ENCODE measurements at places on chromosomes 6 and 20.

GRCh38 chr20:61901392-61902220 lies 164.1 kb downstream of the TAF4 start:
- no peak for DNase-seq

DNA sequence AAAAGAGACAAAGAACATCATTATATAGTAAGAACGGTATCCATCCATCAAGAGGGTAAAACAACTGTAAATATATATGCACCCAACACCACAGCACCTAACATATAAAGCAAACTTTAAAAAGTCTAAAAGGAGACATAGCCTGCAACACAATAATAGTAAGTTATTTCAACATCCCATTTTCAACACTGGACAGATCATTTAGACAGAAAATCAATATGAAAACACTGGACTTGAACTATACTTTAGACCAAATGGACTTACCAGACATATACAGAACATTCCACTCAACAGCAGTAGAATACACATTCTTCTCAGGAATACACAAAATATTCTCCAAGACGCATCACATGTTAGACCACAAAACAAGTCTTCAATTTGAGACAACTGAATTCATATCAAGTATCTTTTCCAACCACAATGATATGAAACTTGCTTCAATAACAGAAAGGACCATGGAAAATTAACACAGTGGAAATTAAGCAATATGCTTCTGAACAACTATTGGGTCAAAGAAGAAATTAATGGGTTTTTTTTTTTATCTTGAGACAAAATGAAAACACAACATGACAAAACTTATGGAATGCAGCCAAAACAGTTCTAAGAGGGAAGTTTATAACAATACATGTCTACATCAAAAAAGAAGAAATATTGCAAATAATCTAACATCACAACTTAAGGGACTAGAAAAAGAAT lies 23.9 kb upstream of the ASF1A start:
- DNase-seq = no peak

GRCh38 chr20:51034988-51035656 lies 12.2 kb upstream of the KCNG1 start:
- DNase-seq = no peak

- no peak for DNase-seq
Measured at GRCh38 chr6:34587325-34587724, 31.2 kb upstream of the SPDEF start.

DNA sequence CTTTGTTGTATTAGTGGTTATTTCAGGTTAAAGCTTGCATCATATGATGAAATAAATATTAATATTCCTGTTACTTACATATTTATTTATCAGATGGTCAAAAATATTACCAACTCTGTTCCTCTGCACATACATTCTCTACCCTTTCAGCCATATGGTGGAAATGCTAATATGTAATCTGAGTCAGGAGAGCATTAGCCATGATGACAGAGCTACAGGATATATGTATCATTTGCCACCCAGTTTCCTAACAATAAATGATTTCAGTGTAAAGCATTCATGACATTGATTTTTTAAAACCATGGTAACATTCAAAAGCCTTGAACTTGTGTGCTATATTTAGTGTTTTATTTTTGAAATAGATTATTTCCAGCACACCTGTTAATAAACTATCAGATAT lies 16.6 kb downstream of the POPDC3 start:
- DNase-seq = no peak

GRCh38 chr6:54737247-54737646 lies 109.3 kb upstream of the FAM83B start:
- no peak for DNase-seq

DNA sequence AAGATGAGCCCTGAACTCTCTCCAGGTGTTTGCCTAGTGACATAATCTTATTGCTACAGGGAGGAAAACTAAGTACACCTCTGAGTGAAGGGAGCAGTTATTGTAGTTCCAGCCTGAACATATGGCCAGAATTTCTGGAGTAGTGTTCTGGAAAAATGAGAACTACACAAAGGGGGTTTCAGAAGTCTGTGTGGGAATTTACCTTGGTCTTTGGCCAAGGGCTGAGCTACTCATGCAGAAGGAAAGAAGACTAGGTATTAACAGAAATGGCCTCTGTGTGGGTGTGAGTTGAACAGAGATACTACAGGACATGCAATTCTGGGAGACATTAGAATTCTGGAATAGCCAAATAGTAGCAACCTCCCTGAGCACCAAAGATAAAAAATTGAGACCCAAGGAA lies 1009.7 kb upstream of the GJE1 start:
- no peak for DNase-seq

DNA sequence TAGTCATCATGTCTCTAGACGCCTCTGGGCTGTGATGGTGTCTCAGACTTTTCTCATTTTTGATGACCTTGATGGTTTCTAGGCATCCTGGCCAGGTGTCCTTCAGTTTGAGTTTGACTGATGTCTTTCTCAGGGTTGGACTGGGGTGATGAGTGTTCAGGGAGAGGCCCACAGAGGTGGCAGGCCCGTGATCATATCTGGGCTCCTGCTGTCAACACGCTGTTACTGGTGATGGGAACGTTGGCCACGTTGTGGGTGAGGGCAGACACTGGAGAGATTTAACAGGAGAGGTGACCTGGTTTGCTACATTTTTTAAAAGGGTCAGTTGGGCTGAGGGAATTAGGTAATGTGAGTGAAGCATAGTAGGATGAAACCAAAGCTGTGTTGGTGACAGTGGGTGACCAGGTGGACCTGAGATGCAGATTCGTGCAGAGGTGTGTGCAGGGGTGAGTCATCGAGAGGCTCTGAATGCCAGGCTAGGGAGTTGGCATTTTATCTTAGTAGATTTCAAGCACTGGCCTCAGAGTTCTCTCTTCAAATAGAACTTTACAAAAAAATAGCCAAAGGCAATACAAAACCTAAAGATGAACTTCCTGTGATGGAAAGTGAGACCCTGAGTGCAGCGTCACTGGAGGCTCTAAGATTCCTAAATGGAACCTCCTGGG lies 174.1 kb downstream of the CDH26 start:
- no peak for DNase-seq

- no peak for DNase-seq
Measured at GRCh38 chr6:100774681-100775080, 106.4 kb downstream of the ASCC3 start.

- DNase-seq = no peak
Measured at GRCh38 chr6:22053391-22053997, 243.3 kb downstream of the PRL start.

DNA sequence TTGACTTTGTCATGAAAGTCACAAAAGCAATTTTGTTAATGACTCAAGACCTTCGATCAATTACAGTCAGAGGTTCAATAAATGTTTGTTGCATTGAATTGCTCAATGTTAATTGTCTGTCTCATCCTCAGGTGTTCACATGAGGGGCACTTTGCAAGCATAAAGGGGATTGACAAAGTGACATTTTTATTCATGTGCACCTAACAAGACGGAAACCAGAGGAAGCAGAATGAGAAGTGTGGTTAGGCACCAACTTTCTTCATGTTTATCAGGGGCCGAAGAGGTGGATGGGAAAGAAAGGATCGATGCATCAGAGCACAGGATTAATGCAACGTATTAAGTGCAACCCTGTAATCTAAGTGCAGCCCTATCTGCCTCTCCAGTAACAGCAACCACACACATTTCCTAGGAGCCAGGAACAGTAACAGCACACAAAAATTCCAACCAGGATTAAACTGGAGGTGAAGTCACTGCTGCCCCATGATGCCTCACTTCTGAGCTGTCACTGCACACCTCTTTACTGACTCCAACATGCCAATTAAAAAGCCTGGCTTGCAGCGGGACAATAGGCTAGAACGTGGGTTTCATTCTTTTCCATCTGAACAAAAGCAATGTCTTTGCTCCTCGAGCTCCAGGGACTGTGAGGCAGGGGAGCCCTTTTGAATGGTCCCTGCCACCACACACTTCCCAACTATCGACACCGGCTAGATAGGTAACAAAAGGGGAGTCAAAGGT lies 262.7 kb downstream of the CD83 start:
- no peak for DNase-seq

DNA sequence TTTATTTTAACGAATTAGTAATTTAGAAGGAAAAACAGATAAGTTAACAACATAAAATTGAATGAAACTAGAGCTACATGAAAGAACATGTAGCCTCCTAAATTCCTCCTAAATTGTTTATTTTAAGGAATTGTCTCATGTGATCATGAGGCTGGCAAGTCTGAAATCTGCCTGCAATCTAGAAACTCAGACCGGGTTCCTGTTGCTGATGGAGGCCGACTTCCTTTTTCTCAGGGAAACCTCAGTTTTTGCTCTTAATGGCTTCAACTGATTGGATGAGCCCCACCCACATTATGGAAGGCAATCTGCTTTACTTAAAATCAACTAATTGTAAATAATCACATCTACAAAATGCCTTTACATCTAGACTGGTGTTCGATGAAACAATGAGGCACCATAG lies 267.6 kb upstream of the PRND start:
- DNase-seq = no peak

DNA sequence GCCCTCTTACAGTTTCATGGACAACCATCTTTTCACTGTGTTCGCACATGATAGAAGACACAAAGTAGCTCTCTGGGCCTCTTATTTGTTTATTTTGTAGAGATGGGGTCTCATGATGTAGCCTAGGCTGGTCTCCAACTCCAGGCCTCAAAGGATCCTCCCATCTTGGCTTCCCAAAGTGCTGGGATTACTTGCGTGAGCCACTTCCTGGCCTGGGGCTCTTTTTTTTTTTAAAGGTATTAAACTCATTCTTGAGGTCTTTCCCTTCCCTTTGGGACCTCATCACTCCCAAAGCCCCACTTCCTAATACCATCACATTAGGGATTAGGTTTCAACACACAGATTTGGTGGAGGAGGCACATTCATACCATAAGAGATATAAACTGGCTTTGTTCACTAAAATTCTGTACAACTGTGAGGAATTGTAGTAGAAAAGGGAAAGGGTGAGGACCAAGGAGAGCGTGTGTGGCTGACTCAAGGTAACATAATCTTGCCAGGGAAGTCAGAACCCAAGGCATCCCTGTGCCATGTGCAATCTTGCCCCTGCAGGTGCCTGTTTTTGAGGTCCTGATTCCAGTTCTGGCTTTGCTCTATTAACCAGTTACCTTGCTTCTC lies 45.5 kb downstream of the EIF2S2 start:
- no peak for DNase-seq

DNA sequence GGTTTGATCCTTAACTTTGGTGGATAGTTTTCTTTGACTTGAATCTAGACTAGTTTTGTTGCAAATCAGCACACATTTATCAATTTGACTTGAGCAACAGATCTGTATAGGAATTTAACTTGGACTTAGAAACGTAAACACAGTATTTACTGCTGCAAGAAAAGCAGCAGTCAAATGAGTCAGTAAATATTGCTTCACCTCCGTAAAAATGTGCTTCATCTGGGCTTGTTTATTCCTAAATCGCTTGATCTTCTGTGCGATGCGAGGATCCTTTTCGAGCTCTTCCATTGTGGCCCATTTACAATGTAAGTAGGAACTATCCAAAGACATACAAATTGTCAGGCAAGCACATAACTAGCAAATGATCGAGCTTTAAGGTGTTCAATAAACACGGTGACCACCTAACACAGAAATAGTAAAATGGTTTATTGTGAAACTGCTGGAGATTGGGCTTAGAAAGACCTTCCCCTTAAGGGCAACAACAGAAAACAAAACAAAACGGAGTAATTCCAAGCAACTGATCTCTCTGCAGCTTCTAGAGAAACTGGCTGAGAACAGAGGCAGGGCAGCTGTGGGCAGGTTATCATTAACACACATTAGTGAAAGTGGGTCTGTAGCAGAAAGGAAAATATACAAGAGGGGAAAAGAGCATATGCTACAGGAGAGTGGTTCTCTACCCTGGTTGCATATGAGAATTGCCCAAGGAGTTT lies 120.8 kb downstream of the CHD6 start:
- DNase-seq = no peak

- DNase-seq = peak; percentile 85
Measured at GRCh38 chr6:125301435-125302391, at the start of gene HDDC2. Gene HDDC2 (minus strand): TSS chr6:125301967. CDS start chr6:125301932, 35 bp downstream.

DNA sequence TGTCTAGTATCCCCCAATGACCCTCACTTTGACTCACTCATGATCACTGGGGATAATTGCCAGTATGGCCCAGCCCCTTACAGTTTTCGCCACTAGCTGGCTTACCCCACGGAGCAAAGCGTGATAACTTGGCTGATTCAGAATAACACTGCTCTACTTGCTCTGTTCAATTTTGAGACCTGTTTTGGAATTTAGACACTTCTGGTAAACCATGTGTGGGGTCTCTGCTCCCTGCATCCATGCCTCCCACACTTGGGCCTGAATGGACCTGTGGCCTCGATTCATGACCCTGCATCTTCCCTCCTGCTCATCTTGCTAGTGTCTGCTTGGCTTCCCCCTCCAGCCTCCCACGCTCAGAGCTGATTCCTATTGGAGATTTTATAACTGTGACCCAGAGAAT lies 48.9 kb downstream of the FOXA2 start:
- no peak for DNase-seq

GRCh38 chr20:19583532-19584175 lies 174.4 kb upstream of the RIN2 start:
- peak; percentile 71 for DNase-seq

GRCh38 chr6:116251568-116252384 lies 2.1 kb downstream of the TSPYL4 start:
- no peak for DNase-seq

GRCh38 chr6:125808060-125808459 lies 17.3 kb downstream of the NCOA7 start:
- no peak for DNase-seq

- DNase-seq = no peak
Measured at GRCh38 chr20:11248687-11249638, 575.2 kb upstream of the JAG1 start.

DNA sequence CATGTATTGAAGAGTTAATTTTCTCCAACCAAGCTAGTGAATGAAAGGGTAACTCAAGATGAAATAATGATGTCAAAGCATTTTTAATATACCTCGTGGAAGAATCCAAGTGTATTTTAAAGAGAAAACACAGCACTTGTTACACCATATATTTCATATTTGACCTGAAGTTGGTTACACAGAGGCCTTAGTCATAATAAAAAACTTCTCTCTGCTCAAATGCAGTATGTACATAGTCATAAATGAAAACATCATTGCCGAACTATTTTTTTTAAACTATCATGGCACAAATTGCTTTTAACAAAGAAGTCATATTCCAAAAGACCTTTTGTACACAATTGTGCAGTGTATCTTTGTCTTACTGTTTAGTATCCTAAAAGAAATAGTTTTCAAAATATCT lies 43.0 kb downstream of the BACH2 start:
- DNase-seq = no peak
